ENCODE measurements at places on chromosomes 7 and 10. TPM values are rescaled to one million over a fixed set of nuclear protein-coding genes. Genes with fewer than 3 reads are reported as not detected.
A peak's percentile ranks its signal among the peaks of the same experiment; 100 is the strongest.

Gene MYL10
- total RNA-seq: not detected

Gene PNLIPRP3
- total RNA-seq: not detected

Gene BRAT1
- total RNA-seq: 34.0 TPM

Gene FZD8
- total RNA-seq: 0.39 TPM

Gene PLPP4
- not detected for total RNA-seq

GRCh38 chr7:107815254-107815882 is 12.3 kb upstream of the SLC26A3 start:
- ATAC-seq: peak; percentile 85

Gene BTBD16
- not detected for total RNA-seq

Gene LIPK
- not detected for total RNA-seq

DNA sequence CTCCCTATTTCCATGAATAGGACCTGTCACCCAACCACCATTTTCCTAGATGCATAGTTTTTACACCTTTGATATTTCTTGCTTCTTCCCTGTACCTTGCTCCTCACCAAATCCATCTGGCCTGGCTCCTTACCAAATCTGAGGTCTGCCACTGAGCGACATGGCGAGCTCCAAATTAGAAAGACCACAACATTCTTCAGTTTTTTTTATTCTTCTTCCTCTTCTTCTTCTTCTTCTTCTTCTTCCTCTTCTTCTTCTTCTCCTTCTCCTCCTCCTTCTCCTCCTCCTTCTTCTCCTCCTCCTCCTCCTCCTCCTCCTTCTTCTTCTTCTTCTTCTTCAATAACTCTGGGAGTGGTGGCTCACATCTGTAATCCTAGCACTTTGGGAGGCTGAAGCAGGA is 7.1 kb downstream of the CPED1 start:
- ATAC-seq: no peak

DNA sequence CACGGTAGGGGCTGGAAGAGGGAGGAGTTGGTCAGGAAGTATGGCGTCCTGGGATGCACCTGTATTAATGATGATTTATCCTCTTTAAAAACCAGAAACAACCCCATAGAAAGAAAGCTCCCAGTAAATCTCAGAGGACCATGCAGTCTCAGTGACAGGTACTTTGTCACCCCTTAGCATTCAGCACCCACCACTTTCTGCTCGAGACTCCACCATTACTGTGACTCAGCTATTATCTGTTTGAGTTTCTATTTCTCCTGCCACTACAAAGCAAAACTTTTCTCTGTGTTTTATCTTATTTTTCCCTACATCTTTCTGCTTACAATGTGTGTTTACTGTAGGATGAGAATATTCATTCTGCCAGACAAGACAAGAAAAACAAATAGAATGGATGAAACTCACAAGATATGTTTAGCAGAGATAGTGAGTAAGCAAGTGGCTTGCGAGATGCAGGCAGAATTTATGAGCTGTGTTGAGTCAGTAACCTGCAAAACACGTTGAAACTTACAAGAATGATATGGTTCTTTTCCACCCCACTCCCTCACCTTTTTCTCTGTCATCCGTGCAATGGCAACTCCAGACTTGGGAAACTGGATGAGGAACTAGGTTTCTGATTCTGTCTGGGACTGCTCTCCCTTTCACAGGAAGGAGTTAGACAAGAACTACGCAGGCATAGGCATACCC is 127.1 kb downstream of the AOAH start:
- peak; percentile 26 for ATAC-seq

Gene EXOC6
- 9.8 TPM for total RNA-seq

- ATAC-seq: no peak
Measured at GRCh38 chr7:84589012-84589411, 394.4 kb upstream of the SEMA3A start.

GRCh38 chr7:106523482-106523881 is 137.5 kb downstream of the CCDC71L start:
- no peak for ATAC-seq

Gene ACBD7
- total RNA-seq: 3.1 TPM

GRCh38 chr10:122678266-122678665 is 21.4 kb downstream of the C10orf120 start:
- no peak for ATAC-seq

DNA sequence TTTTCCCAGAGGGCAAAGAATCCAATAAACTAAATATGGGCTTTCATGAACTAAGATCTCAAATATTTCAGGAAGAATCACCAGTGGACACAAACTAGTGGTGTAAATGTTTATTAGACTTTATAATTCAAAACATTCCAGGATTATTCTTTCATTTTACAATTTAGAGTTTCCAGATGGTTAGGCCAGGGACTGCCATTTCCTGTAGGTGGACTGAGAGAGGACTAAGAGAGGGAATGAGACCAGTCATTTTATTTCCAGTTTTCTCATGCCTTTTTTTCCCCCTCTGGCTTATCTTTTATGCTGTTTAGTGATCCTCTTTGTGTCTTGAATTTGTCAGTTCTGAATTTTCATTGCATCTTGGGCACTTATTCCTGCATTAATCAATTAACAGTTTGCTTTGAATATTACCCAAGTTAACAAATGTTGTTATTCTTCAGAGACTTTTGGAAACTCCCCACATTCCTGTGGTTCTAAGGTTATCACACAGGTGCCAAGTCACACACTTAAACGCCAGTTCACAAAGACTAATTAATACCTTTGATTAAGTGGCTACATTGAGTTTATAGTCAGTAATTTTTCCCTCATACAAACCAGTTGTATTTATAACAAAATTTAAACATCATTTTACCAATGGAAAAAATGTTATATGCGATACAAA is 12.3 kb downstream of the CISD1 start:
- no peak for ATAC-seq

DNA sequence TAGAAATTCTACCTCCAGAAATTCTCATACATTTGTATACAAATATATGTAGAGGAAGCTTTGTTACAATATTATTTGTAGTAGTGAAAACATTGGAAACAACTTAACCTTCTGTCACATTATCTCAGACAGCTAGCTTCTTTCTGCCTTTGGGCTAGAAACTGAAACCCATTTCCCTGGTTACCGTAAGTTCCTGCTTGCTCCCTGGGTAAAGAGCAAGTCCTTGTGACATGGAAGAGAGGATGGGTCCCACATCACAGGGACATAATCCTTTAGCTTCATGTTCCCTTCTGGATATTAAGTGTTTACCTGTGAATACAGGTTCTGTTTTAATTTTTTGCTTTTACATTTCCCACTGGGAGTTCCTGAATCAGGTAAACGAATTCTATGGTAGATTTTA is 41.8 kb downstream of the KLHDC10 start:
- no peak for ATAC-seq

GRCh38 chr10:8254350-8254749 is 199.9 kb downstream of the GATA3 start:
- ATAC-seq: peak; percentile 96

Gene WDR91
- 8.6 TPM for total RNA-seq

Gene RBP3
- total RNA-seq: not detected

GRCh38 chr7:45162311-45162845 is 4.8 kb downstream of the RAMP3 start:
- no peak for ATAC-seq

- no peak for ATAC-seq
Measured at GRCh38 chr10:30970760-30971460, 60.8 kb downstream of the ZNF438 start.

- peak; percentile 51 for ATAC-seq
Measured at GRCh38 chr10:72834183-72834825, 59.2 kb upstream of the OIT3 start.

DNA sequence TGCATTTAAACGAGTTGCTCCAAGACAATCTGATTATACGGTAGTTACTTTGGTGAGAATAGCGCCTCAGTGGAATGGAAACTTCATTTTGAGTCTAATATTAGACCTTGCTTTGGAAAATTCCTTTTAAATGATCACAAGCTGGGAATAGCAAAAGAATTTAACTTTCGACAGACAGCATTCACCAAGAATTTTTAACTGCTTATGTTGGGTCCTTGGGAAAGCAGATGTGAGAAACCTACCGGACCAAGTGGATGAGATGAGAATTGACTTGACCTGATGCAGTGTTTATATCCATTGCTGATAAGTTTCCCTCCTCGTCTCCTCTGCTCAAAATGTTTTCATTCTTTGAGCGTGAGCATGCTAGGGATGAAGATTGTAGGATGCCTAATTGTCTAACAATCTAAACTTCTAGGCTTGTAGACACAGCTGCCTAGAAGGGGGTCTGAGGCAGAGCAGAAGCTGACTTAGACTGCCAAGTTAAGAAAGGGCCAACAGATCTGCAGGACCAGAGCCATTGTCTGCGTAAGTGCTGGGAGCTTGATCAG is 126.9 kb downstream of the CNNM2 start:
- no peak for ATAC-seq

DNA sequence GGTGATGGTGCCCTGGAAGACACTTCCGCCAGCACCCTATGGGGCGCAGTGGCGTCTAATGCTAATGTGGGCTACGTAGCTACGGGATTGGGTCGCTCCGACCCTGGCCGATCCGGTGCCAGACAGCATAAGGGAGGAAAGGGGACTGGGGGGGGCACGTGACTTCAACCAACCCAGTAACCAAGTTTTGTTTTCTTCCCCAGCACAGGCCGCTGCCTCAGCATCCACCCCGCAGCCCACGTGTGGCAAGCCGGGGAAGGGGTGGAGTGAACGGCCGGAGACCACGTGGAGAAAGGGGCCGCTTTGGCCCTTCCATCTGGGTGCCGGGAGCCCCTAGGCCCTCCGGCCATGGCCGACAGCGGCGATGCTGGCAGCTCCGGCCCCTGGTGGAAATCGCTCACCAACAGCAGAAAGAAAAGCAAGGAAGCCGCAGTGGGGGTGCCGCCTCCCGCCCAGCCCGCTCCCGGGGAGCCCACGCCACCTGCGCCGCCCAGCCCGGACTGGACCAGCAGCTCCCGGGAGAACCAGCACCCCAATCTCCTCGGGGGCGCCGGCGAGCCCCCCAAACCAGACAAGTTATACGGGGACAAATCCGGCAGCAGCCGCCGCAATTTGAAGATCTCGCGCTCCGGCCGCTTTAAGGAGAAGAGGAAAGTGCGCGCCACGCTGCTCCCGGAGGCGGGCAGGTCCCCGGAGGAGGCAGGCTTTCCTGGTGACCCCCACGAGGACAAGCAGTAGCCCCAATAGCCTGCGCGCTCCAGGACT is 2.5 kb downstream of the PRR15 start:
- ATAC-seq: no peak

- no peak for ATAC-seq
Measured at GRCh38 chr10:117214401-117214800, 17.1 kb downstream of the KCNK18 start.

GRCh38 chr10:78520737-78521430 is 487.2 kb downstream of the RPS24 start:
- peak; percentile 90 for ATAC-seq

Gene VAX1
- total RNA-seq: not detected

DNA sequence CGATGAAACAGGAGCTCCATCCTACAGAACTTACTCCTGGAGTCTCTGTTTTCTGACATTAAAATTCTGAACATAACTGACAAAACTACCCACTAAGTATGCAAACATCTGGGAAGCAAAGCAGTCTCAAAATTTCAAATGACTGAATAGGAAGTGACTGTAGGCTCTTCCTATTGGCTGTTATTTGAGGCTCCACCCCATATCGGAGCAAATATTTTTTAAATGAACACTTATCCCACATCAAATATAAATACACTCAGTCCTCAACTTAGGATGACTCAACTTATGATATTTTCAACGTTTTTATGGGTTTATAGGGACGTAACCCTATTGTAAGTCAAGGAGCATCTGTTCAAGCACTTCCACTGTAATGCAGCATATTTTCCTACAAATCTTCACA is 8.8 kb downstream of the HSPA12A start:
- no peak for ATAC-seq

DNA sequence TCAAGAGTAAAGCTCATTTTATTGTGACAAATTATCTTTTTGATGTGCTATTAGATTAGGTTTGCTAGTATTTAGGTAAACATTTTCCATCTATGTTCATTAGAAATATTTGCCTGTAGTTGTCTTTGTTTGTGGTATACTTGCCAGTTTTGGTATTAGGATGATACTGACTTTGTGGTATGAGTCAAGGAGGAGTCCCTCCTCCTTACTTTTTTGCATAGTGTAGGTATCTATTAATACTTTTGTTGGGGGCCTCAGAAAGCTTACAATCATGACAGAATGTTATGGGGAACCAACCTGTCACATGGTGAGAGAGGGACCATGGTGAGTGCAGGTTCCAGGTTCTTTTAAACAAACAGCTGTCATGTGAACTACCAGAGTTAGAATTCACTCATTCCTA is 102.1 kb downstream of the ZWINT start:
- ATAC-seq: no peak

DNA sequence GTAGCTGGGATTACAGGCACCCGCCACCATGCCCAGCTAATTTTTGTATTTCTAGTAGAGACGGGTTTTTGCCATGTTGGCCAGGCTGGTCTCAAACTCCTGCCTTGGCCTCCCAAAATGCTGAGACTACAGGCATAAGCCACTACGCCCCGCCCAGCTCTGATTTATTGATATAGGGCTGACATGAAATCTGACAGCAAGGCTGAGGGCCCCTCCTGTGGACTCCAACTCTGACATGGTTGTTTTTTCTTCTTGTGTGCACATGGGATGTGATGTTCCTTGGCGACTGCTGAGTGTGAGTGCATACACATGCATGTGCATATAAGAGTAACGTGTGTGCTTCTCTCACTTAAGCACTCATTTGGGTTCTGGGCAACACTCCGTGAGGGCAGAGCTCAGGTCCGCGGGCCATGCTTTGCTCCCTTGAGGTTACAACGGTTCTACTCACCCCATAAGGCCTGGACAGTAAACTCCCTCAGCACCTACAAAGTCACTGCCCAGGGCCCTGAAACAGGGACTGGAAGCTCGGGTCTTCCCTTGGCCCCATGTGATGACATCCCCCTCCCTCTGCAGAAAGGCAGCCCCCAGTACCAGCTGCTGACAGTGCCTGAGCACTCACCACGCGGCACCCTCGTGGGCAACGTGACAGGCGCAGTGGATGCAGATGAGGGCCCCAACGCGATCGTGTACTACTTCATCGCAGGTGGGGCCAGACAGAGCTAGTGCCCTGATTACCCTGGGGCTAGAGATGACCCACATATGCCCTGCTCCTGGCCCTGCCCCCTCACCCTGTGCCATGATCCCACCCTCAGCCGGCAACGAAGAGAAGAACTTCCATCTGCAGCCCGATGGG is 33.6 kb upstream of the VSIR start:
- no peak for ATAC-seq
